Activated CD8-positive, alpha-beta T cell treated with anti-CD3 and anti-CD28 coated beads, Interleukin-2, amount 10 ng/mL, durations not matched to agents 7 days and 5 days (primary cell): ENCODE measurements at places on chromosomes 11 and 22.

DNA sequence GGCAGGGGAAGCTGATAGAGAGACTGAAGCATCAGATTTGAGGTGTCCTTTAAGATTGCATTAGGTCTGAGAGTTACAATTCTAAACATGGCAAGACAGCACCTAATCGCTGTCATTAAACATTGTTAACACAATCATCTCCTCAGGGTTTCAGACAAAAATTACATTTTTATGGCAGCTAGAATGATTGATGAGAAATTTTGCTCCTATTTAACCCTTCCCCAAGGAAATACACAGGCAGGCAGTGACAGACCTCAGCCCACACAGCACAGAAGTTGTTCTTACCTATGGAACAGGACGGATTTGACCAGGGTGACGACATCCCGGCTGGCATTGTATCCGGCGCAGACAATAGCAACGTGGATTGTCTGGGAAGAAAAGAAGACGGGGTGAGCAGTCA, 294.3 kb downstream of the LARGE1 start:
- DNase-seq: no peak

DNA sequence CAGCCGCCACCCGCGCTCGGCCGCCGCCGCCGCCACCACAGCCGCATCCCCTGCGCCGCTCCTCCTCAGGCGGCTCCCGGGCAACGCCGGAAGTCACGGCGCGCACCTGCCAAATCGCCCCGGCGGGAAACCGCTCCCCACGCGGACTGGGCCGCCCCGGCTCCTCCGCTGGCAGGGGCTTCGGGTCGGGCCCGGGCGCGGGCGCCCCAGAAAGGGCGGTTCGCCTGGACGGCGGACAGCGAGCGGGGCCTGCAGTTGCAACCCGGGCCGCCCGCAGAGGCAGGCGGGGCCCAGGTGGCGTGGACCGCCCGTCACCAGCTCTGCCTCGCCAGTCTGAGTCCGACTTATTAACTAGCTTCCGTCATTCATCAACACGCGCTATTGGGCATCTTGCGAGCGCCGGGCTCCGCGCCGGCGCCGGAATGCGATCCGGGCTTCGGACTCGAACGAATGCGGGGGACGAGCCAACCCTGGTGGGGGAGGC, at the start of gene HIRA:
HIRA (minus strand) TSS at position 85 of the 484 bp plus-strand sequence. CDS start 257 bp downstream, outside the sequence.
- DNase-seq: peak; percentile 86

DNA sequence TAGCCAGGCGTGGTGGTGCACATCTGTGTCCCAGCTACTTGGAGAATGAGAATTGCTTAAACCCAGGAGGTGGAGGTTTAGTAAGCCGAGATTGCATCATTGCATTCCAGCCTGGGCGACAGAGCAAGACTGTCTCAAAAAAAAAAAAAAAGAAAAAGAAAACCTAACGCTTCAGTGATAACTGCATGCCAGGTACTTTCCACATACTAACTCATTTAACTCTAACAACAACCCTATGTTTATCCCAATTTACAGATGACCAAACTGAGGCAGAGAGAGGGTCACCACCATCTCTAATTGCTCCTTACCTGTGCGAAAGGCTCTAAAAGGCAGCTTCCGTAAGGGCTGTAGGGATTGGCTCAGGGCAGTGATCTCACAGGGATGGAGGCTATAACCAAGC, 11.6 kb downstream of the PISD start:
- DNase-seq: no peak

DNA sequence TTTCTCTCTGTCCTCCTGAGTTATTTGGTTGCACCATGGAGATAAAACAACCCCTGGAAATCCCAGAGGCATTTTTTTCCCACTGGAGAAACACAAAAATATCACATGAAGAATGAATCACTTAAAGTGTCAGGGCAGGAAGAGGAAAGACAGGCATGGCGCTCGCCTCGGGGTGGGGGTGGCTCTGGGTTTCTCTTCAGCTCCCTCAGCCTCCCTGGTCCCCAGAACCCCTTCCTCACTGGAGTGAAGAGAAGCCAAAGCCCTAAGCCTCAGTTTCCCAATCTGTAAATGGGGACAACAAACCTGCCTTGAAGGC, 938 bp downstream of the SHISAL1 start:
- no peak for DNase-seq

DNA sequence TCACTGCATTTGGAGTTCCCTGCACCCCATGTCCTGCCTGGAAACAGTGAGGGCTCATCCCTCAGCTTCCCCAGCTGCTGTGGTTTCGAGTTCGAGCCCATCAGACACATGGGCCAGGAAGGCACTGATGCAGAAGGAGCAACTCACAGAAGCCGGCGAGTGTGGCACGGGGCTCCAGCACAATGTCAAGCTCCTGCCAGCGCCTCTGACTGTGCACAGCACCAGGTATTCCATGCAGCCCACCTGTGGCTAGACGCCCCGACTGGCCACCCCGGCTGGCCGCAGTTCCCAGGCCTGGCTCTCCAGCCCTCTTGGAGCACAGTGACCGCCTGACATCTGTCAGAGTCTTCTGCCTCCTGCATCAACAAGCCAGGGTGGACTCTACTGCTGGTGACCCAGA, 419.4 kb downstream of the SHANK2 start:
- DNase-seq: no peak

- no peak for DNase-seq
Observed at GRCh38 chr22:27602390-27602789, 199.2 kb downstream of the MN1 start.

GRCh38 chr22:33894515-33894914, 25.8 kb downstream of the LARGE1 start:
- DNase-seq: no peak

- DNase-seq: no peak
Observed at GRCh38 chr11:130778705-130779104, 137.6 kb downstream of the SNX19 start.

GRCh38 chr11:34546511-34547209, 33.1 kb upstream of the ELF5 start:
- DNase-seq: no peak

DNA sequence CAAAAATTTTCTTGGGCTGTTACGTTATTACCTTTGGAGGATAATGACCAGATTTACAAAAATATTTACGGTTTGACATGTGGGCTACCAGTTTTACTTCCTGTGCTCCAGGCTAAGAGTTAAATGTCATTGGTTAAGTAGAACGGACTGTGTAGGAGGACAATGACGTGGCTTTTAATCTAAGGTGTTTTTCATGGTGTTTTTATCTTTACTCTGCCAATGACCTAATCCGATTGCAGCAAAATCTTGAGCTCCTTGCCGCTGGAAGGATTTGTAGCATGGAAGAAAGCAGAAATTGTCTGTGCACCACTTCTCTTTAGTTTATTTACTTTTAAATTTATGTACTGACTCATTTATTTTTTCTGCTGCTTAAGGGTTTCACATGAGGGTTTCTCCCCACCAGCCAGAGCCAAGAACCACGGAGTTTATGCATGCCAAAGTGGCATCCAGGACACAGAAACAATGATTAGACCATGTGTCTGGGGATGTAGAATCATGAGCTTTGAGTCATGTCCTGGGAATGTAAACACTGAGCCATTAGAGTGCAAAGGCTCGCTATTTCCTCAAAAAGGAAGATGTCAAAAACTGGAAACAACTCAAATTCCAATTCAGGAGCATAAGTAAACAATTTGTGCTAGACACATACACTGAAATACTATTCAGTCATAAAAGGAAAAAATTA, 1.9 kb upstream of the CARD16 start:
- no peak for DNase-seq

DNA sequence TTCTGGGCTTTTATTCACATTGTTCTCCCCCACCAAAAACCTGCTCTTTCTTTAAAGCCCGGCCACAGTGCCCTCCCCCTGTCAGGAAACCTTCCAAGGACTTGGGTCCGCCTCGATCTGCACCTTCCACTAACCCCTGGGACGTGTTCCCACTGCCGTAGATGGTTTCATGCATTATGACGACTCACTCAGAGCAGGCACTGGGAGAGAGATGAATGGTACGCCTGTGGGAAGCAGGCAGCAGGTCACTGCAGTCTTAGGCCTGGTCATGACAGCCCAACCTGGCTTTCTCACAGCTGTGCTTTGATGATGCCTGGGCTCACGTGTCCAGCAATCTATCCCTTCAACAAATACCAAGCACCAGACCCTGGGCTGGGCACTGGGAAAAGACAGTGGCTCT, 115.7 kb downstream of the WNT7B start:
- no peak for DNase-seq

- peak; percentile 63 for DNase-seq
Observed at GRCh38 chr11:117179048-117179999, 781 bp downstream of the SIDT2 start.

DNA sequence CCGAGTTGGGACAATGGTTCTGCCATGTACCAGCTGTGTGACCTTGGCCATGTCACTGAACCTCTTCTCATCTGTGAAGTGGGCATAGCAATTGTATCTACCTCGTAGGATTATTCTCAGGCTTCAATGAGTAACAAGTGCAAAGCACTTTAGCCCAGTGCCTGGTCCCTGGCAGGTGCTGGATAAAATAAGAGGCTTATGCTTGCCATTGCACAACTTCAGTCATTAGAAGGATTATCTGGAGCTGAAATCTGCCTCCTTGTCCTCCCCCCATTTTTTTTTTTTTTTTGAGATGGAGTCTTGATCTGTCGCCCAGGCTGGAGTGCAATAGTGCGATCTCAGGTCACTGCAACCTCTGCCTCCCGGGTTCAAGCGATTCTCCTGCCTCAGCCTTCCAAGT, 7.2 kb downstream of the SMTNL1 start:
- no peak for DNase-seq

GRCh38 chr11:124643605-124644425, 21.2 kb downstream of the TBRG1 start:
- no peak for DNase-seq

GRCh38 chr11:1879342-1879940, 12.3 kb downstream of the PRR33 start:
- no peak for DNase-seq

GRCh38 chr11:71214553-71215424, 37.6 kb downstream of the SHANK2 start:
- DNase-seq: no peak

DNA sequence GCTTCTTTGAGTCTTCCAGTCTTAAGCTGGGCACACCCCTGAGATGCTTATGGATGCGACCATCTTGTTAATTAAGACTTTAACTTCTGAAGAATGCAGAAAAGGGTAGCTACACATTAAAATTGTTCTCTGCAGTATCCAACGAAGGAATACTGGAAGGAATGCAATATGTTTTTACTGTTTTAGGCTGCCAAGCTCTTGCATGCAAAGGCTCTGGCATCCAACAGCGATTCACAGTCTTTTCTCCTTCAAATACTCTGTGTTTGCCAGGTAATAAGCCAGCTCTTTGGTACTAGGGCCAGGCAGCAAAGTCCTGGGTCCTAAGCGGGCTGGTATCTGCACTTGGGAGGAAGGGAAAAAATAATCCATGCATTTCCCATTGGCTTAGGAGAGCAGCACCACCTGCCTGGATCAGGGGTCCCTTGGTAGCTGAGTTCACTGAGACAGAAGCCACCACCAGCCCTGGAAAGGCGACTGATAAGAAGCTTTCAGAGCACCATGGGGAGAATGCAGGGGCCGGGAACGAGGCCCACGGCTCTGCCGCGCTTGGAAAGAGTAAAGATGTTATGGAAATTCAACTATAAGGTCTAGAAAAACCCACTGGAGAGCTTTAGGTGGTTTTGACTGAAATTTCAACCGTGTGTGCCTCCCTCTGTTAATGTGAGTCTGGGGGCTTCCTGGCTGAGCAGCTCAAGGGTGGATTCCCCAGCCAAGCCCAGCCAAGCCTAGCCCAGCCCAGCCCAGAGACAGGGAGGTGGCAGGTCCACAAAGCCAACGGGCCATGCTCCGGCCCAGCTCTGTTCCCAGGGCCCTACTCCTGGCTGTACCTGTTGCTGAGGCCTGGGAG, 67.0 kb upstream of the CCND1 start:
- no peak for DNase-seq

DNA sequence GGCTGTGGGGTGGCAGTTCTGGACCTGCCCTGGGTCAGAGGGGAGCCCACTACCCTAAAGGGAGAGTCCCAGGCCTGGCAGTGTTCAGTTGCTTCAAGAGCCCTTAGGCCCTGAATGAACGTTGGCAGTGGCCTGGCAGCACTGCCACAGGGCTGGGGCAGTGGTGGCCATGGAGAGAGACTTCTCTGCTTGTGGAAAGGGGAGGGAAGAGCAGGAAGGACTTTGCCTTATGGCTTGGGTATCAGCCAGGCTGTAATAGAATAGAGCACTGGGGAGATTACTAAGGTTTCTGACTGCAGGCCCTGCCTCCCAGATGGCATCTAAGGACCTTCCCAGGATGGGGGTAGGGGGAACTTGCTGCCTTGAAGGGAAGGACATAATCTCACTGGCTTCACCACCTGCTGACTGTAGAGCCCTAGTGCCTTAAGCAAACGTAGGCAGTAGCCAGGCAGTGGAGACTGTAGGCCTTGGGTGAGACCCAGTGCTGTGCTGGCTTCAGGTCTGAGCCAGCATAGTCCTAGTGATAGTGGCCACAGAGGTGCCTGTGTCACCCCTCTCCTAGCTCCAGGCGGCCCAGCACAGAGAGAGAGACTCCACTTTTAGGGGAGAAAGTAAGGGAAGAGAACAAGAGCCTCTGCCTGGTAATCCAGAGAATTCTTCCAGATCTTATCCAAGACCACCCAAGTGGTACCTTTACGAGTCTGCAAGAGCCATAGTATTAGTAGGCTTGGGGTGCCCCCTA, 27.6 kb downstream of the PLA2G6 start:
- no peak for DNase-seq

DNA sequence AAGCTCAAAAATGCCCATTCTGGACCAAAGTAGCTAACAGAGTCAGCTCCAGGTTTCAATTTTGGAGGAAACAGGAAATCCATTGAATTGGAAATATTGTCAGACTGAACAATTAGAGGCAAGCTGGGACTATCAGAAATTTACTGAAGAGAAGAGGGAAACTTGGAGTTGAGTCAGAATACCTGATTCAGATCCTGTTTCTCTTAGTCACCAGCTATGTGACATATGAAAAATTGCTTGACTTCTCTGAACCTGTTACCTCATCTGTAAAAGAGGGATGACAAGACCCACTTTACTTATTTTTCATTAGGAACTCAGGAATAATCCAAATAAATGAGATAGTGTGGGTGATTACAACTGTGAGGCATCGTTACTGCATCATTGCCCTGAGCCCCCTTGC, 148.9 kb upstream of the CADM1 start:
- DNase-seq: no peak

DNA sequence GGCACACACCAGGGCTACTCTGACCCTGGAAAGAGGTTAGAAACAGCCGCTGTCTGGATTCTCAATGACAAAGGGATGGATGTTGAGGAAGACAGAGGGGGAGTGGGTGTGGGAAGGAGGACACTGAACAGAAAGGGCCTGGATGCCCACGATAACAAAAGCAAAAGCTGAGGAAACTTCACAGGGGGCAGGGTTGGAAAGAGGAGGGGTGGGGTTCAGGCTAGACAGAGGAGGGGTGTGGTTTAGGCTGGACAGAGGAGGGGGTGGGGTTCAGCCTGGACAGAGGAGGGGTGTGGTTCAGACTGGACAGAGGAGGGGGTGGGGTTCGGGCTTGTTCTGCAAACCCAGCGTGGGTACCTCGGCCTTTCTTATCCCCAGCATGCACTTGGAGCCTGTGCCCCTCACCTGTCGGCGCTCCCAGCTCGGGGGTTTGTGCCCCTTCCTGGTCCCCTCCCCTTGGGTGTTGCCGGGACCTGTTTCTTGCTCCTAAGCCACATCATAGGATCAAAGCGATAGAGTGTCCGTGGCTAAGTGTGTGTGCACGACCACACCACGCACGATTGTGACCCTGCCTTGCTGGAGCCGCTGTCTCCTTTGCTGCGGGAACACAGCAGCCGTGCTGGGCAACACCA, 75.6 kb downstream of the BRD1 start:
- DNase-seq: no peak
